Renal cortical epithelial cell (primary cell): ENCODE measurements at places on chromosomes 16 and 17.

DNA sequence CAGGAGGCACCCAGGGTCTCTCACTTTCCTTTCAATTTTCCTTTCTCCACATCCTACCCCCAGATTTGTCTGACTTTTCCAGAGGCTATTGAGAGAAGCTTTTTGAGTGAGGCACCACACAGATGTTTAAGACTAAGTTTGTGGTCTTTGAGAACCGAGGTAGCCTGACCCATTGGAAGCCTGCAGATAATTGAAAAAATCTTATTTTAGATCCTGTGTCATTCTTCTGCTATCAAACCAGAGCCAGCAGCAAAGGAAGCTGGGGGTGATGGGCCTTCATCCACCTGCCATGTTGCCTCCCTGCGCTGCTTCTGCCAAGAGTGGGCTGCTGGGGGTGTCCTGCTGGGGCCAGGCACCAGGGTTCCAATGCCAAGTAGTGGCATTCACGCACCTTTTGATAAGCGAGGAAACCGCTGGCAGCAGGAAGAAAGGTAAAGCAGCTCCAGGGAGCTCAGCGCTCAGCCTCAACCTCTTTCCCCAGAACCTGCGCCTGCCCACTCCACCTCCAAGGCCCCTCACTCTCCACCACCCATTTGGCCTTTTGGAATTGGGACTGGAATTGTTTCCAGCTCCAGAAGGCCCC, 55.6 kb downstream of the MPRIP start:
- no peak for DNase-seq

- DNase-seq = no peak
Observed at GRCh38 chr16:22971346-22971924, 157.5 kb downstream of the HS3ST2 start.

GRCh38 chr17:42880776-42881310, 19.8 kb upstream of the G6PC1 start:
- DNase-seq = no peak

DNA sequence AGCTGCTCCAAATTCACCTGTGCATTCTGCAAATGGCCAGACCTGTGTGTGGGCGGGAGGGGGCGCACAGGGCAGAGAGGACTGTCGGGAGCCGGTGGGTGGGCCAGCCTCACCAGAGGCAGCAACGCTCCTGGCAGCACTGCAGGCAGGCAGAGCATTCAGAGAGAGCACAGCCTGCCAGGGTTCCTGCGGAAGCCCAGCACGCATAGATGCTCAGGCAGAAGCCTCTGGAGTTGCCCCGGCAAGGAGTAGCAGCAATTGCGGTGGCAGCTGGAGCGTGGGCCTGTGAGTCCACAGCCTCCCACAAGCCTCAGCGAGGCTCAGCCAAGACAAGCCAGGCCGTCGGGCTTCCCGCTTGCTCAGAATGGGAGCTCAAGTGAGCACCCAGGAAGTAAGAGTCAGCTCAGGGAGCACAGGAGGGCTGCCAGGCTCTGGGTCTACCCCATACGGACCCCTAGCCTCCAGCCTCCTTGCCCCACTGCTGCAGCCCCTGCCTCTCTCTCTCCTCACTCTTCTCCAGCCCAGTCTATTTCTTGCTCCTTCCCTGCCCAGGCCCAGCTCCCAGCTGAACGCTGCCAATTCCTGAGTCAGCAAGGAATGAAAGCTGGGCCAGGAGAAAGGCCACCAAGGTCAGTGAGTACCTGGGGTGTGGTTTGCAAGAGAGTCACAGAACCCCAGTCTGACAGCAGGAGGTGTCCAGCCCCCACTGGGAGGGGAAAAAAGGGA, 9.6 kb downstream of the EMC6 start:
- DNase-seq = peak; percentile 33

GRCh38 chr17:57645950-57646665, 99.0 kb downstream of the CCDC182 start:
- no peak for DNase-seq

- DNase-seq = no peak
Observed at GRCh38 chr17:63387656-63388340, 58.3 kb downstream of the CYB561 start.

DNA sequence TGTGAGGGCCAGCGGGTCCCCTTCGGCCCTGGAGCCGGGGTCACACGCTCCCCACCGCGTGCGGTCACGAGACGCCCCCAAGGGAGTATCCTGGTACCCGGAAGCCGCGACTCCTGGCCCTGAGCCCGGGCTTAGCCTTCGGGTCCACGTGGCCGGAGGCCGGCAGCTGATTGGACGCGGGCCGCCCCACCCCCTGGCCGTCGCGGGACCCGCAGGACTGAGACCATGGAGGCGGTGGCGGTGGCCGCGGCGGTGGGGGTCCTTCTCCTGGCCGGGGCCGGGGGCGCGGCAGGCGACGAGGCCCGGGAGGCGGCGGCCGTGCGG, at the start of gene NAGLU:
TSS of gene NAGLU (plus strand) at position 194 of the 324 bp plus-strand sequence. CDS start at position 226, 32 bp downstream.
- DNase-seq = peak; percentile 56

DNA sequence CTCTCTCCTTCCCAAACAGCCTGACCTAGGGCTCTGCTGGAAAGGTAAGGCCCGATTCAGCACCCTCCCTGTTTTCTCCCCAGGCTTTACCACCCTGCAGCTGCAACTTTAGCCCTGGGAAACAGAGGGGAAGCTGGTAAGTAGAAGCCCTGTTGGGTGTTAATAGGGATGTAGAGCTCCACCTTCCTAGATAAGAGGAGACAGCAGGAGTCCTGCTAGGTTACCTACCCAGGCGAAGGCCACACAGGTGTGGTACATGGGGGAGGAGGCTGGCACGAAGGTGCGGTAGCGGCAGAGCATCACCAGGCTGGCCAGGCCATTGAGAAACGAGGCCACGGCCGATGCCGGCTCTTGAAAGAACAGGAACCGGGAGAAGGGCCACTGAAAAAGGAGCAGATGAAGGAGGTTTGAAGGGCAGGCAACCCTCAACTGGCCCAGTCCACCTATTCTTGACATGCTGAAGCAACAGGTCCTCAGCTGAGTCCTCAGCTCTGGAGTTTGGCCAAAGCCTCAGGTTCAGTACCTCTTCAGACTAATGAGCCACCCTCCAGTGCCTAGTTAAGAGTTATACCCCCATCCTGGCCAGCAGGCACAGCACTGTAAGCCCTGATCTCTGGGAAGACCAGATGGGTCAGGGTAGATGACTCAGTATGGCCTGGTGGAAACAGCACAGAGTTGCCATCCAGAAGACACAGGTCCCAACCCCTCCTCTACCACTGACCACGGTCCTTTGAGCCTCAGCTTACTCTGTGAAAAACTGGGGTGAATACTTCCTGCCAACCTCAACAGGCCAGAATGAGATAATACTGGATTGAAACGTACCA, 3.3 kb downstream of the PGAP3 start:
- DNase-seq = no peak

- DNase-seq = no peak
Observed at GRCh38 chr16:89031715-89032659, 55.0 kb upstream of the CBFA2T3 start.

- DNase-seq = no peak
Observed at GRCh38 chr16:66901626-66902025, 17.1 kb downstream of the CDH16 start.
